ENCODE measurements at places on chromosomes 1 and 21. TPM values are rescaled to one million over a fixed set of nuclear protein-coding genes. Genes with fewer than 3 reads are reported as not detected.

GRCh38 chr1:57254022-57254421 lies 169.8 kb downstream of the DAB1 start:
- no peak for DNase-seq

- no peak for DNase-seq
These were observed 239.7 kb downstream of the PTPRC start for GRCh38 chr1:198878566-198878965.

- DNase-seq: no peak
These were observed 13.9 kb upstream of the LY9 start for GRCh38 chr1:160781914-160782689.

XPR1 gene
- total RNA-seq: 20.4 TPM

AMY1A gene
- not detected for total RNA-seq

CHODL gene
- total RNA-seq: 0.20 TPM

MYOM3 gene
- total RNA-seq: not detected
